ENCODE measurements at places on chromosomes 1 and 21.

GRCh38 chr1:165207853-165208515 lies 148.5 kb downstream of the LMX1A start:
- no peak for DNase-seq

DNA sequence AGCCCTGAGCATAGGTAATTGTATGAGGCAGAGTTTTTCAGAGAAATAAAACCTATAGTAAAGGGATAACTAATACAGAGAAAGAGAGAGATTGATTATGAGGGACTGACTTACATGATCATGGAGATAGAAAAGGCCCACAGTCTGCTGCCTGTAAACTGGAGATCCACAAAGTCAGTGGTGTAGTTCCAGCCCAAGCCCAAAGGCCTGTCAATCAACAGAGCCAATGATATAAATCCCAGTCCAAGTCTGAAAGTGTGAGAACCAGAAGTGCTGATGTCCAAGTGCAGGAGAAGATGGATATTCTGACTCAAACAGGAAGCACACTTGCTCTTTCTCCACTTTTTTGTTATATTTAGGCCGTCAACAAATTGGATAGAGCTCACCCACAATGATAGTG lies 340.1 kb upstream of the RGS18 start:
- no peak for DNase-seq

DNA sequence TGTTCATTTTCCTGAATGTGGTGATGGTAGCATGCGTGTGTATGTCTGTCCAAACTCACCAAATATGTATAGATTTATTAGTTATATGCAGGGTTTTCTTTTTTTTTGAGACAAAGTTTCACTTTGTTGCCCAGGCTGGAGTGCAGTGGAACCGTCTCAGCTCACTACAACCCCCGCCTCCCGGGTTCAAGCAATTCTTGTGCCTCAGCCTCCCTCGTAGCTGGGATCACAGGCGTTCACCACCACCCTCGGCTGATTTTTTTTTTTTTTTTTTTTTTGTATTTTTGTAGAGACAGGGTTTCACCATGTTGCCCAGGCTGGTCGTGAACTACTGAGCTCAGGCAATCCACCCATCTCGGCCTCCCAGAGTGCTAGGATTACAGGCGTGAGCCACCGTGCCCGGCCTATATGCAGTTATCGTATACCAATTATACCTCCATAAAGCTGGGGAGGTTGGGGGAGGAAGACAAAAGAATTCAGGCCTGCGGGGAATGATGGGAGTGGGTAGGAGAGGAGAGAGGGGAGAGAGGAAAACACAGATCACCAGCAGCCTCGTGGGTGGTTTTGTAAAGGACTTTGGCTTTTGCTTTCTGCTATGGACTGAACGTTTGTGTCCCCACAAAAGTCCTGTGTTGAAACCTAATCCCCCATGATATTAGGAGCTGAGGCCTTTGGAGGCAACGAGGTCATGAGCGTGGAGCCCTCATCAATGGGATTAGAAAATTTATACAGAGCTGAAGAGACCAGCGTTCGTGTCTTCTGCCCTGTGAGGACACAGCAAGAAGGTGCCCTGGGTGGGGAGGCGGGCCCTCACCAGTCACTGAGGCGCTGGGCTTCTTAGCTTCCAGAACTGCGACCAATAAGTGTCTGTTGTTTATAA lies 4.4 kb upstream of the HNRNPU start:
- no peak for DNase-seq

DNA sequence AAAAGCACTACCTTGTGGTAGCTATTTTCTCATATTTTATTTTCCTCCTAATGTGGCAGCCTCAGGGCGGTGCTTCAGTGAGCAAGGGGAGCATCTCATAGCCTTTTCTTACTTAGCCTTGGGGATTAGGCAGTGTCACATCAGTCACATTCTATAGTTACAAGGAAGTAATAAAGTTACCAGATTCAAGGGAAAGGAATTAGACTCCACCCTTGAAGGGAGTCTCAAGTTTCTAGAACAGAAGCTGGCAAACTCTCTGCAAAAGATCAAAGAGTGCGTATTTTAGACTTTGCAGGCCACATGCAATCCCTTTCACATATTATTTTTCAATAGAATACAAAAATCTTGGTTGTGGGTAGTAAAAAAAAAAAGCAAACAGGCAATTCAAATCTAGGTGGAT lies 350.4 kb downstream of the AMY1C start:
- no peak for DNase-seq

DNA sequence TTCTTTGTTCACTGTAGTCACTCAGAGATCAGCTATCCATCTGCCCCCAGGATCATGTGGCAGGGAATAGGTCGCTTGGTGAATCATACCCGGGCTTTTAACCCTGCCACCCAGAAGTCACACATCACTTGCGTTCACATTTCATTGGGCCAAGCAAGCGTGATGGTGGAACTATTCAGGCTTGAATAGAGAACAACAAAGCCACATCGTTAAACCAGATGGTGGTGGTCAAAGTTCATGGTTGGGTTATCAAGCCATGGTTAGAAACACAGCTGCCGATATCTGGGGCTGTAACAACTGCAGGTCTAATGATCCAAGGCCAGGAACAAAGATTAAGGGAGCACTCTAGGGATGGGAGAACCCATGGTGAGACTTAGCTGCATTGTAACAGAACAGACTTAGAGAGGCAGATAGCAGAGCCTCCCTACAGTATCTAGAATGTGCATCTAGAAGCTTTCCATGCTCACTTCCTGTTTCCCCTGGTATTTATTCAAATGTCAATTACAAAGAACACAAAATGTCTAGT lies 40.0 kb upstream of the PTPRC start:
- DNase-seq, result no peak

- no peak for DNase-seq
Measured at GRCh38 chr21:40733024-40733397, 113.9 kb downstream of the DSCAM start.

DNA sequence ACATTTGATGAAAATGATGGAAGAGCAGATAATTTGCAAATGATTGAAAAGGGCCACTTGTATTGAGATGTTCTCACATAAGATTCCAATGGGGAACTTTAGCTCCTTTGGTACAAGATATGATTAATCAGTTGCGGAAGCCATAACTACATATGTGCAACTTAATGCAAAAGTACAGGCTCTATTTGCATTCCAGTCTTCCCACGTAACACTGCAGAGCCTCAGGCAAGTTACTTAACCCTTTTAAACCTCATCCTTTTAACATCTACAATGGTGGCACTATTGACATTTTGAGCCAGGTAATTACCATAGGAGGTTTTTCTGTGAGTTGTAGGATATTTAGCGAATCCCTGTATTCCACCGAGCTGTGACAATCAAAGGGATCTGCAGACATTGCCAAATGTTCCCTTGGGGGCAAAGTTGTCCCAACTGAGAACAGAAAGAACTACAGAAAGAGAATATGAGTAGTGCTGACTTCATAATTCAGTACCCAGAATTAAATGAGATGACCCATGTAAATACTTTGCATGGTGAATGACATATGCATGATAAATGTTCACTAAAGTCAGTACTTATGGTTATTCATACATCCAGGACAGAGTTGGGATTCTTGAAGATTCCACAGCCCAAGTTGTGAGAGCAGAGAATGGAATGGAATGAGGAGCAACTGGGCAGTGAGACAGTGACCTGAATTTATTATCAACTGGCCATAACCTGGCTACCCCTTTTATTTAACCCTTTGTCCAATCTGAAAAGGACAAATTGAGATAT lies 62.6 kb downstream of the SPAG17 start:
- DNase-seq, result no peak

GRCh38 chr1:12422488-12422887 lies 192.7 kb downstream of the VPS13D start:
- DNase-seq, result no peak

GRCh38 chr1:38291906-38292521 lies 245.4 kb upstream of the POU3F1 start:
- no peak for DNase-seq

GRCh38 chr1:20500716-20501115 lies 7.2 kb downstream of the MUL1 start:
- no peak for DNase-seq

- DNase-seq, result no peak
Measured at GRCh38 chr1:109624201-109625010, 4.8 kb downstream of the AMPD2 start.

DNA sequence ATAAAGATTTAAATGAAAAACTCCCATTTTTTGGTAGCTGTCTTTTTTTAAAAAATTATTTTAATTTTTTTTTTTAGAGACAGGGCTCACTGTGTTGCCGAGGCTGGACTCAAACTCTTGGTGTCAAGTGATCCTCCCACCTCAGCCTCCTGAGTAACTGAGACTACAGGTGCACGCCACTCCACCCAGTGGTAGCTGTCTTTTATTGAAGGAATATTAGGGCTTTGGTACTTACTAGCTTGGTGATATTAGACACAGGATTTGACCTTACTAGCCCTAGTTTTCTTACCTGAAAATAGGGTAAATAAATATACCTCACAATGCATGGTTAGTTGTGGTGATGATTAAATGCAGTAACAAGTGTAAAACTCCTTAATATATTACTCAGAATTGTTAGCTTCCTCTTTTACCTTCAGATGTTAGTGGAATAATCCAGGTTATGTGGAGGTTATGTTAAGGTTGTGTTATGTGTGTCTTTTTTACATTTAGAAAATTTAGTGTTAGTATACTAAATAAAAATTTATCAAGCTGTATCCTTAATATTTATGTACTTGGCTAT lies 66.8 kb downstream of the PHACTR4 start:
- DNase-seq, result no peak

GRCh38 chr1:94946886-94947285 lies 20.0 kb upstream of the CNN3 start:
- no peak for DNase-seq

- no peak for DNase-seq
Measured at GRCh38 chr1:55287723-55288122, 72.6 kb upstream of the USP24 start.

GRCh38 chr1:184499616-184500015 lies 112.8 kb downstream of the C1orf21 start:
- no peak for DNase-seq

DNA sequence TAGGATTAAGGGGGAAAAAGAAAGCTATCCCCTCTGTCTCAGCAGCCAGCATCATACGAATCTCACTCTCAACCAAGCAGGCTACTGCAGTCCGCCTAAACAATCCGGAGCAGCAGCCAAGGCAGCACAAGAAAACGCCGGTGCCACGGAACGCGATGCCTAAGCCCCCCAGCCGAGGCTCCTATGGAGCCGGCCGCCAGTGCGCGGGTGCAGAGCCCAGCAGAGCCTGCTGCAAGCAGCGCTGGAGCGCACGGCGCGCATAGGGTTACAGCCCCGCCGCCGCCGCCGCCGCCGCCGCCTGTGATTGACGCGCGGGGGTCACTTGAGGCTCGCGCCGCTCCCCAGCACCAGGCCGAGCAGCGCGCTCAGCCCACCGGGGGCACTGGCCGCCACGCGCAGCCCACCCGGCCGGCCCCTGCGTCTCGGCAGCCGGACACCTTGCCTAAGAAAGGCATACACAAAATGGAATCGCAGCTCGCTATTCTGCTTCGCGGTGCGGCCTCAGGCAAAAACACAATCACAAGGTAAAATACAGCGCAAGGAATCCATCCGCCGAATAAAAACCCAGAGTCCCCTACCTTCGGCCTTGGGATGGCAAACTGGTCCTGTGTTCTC lies 780 bp downstream of the HIVEP3 start:
- no peak for DNase-seq

- DNase-seq, result peak; percentile 20
Measured at GRCh38 chr1:98051065-98051675, 130.3 kb upstream of the DPYD start.

DNA sequence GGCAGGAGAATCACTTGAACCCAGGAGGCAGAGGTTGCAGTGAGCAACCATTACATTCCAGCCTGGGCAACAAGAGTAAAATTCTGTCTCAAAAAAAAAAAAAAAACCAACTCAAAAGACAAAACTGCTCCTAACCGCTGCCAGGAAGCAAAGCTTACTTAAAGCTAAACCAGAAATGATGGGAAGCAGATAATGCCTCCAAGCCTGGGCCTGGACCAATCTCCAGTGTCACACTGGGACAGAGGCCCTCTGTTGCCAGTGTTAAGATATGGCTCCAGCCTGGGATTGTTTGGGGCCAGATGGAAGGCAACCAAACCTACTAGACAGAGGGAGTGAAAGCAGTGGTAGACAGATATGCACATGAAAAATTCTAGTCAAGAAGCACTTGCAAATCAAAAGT lies 36.9 kb downstream of the NSL1 start:
- DNase-seq, result no peak

DNA sequence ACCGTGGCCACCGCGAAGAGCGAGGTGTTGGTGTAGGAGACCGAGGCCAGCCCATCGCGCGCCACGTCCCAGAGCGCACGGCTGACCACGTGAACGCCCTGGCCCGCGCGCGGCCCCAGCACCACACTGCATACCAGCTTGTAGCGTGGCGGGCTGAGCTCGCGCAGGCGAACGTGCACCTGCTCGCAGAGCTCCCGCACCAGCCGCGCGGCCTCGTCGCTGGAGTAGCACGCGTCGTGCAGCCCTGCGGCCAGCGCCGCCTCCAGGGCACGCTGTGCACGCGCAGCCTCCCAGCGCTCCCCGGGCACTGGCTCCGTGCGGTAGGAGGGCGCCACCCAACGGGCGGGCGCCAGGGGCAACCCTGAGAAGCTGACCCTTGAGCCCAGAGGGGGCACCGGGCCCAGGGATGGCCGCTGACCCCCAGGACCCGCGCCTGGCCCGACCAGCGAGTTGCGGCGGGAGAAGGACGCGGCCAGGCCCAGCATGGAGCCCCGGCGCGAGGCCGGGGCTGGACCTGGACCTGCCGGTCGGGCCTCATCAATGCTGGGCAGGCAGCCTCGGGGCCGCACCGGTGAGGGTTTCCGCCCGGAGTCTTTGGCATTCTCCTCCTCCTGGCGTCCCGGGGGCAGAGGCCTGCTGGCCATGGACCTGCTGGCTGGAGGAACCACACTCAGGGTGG lies 987 bp downstream of the DYNLT4 start:
- no peak for DNase-seq

- no peak for DNase-seq
Measured at GRCh38 chr1:4975856-4976255, 321.4 kb downstream of the AJAP1 start.

DNA sequence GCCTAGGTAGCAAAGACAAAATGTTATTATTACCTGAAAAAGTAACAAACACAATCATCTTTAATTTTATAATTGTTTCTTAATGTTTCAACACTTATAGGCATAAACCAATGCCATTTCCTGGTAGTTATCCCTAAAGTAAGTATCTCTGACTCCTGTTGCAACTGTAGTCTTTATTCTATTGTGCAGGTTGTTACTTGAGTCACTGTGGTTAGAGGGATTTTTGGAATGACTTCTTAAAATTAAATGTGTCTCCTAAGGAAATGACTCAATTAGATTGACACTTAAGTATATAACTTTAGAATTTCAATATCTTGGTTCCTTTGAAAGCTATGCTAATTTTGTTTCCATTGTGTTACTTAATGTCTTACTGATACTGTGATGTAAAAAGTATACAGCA lies 143.9 kb downstream of the PHTF1 start:
- DNase-seq, result no peak

DNA sequence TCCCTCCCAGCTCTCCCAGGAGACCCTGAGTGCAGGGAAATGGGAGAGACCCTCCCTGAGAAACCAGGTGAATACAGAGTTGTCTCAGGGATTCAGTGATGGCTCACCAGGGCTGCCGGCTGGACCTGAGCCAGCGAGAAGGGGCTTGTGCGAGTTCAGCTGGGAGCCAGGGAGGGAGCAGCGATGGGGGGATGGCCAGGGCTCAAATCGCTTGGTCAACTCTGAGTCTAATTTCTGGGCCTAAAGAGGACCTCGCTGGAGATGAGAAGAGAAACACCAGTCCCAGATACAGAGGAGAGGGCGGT lies 6.5 kb downstream of the FCGR2A start:
- no peak for DNase-seq

GRCh38 chr1:115922801-115923200 lies 53.5 kb upstream of the SLC22A15 start:
- DNase-seq, result no peak
